EH (cell line): ENCODE measurements at places on chromosomes 6 and 20.

DNA sequence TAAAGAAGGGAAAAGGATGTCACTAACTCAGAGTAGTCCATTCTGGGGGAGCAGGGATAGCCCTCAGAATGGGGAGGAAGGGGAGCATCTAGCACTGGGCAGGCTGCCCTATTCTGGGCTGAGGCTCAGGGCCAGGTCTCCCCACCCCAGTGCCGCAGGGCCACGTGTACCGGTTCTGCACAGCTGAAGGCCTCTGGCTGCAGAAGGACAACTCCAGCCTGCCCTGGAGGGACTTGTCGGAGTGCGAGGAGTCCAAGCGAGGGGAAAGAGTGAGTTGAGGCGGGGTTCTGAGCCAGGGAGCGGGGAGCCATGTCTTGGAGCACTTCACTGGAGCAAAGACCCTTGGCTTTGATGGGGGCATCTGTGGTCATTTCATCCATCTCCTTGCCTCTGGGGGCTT, 17.0 kb downstream of the GLP1R start:
- no peak for DNase-seq

DNA sequence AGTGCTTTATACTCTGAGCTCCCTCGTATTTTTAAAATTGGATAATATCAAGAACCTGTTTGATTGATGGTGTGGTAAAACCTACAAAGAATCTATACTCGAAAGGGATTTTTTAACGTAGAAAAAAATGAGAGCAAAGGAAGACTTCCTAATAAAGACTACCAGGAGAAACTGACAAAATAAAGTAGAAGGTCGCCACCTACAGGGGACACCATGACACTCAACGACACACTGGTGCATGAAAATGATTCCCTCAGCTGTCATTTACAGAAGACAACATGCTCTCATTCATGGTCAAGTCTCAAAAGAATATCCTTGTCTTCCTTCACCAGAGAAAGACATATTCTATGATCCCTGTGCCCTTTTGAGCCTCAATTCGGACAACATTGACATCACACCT, 10.1 kb upstream of the NHSL1 start:
- peak; percentile 69 for DNase-seq

- peak; percentile 47 for DNase-seq
Measured at GRCh38 chr20:50710492-50711063, 19.2 kb upstream of the RIPOR3 start.

DNA sequence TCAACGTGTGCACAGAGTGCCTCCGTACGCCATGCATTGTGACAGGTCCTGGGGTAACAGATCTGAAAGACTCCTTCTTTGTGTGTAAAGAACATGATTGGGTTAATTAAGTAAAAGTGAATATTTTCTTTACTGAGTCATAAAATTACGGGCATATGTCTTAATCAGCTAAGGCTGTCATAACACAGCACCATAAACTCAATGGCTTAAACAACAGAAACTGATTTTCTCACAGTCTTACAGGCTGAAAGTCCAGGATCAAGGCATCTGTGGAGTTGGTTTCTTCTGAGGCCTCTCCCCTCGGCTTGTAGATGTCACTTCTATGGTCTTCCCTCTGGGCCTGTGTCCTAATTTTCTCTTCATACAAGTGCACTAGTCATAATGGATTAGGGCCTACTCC, 176.9 kb downstream of the MTFR2 start:
- DNase-seq = peak; percentile 69

- peak; percentile 35 for DNase-seq
Measured at GRCh38 chr6:26230351-26230750, 134.6 kb upstream of the BTN3A2 start.

- no peak for DNase-seq
Measured at GRCh38 chr6:28490205-28490890, 25.2 kb downstream of the GPX6 start.

DNA sequence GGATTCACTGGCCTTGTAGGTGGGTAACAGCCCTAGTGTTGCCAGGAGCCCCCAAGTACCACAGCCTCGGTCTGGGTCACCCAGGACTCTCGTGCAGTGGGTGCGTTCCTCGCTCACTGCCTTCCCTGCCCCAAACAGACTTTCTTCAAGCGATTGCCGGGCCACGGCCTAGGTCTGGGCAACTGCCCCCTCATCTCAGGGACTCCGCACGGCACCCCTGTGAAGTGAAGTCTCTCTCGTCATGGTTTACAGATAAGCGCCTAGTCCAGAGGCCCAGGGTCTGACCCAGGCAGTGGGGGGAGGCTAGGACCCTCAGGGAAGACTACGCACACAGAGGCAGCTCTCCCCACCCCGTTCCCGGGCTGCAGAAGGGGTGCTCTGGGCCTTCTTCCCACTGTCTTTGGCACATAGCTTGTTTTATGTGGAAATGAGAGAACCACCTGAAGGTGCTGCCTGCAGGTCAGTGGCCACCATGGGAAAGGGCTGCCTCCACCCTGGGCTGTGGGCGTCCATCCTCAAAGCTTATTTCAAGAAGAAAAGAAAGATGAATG, 220.8 kb downstream of the ERMARD start:
- no peak for DNase-seq

DNA sequence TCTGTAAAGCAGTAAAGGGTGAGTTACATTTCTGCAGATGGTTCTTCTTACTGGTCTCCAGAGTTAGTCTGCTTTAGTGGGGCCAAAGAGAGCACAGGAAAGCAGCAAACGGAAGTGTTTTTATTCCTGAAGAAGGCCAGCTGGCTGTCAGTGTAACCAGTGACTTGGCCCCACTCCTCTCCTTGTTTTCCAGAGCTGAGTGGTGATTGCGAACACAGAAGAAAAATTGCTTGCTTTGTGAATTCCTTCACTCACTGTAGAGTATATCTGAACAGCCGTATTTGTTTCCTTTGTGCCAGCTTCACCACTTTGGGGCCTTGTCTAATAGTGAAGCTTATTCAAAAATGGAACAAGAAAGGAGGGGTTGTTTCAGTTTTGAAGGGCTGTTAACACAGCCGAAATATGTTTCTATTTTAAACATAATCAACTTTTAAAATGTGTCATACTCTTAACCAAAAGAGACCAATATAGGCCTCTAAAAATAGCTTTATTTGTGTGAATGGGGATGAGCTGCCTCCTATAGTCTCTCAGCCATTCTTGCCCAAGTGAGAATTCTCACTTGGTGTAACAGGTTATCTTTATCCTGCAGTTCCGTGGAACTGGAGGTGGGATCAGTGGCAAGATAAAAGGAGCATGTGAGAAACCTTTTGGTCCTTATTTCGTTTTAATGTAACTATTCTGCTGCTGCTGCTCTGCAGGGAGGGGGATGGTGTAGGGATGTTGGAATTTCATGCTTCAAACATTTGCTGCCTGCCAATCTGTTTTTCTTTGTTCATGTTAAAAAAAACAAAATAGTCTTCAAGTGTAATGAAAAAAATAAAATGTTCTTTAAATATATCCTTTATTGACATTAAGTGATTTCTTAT, 37.8 kb downstream of the ZC2HC1B start:
- DNase-seq = peak; percentile 3

- no peak for DNase-seq
Measured at GRCh38 chr6:167400482-167401138, 75.7 kb downstream of the TTLL2 start.

DNA sequence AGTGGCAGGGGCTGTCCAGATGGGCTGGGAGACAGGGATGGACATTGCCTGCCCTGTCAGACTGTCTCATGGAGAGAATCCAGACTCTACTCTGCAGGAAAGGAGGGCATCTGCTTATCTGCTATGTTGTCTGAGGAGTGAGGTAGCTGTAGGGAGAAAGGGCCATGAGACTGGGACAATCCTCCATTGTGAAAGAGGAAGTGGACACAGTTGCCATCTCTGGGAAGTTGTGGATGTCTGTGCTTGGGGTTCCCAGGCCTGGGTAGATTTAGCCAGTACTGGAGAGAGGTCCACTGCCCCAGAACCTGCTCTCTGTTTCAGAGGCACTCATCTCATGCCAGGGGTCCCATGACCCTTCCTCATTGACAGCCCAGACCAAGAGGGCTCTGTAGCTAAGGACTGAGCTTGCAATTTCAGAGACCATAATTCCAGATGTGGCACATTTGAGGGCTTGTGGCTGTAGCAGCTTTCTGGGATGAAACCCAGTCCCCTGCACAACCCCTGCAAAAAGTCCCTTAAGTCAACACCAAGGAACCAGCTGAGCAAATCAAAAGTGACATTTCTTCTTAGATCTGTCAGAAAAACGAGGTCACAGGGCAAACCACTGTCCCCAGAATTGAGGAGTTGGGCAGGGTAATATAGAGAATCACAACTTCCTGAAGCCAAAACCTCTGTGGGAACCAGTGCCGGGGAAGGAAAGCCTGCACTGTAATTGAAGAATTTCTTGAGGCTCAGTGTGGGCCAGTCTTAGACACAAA, 4.1 kb upstream of the SIRPG start:
- no peak for DNase-seq

- DNase-seq = no peak
Measured at GRCh38 chr6:15653581-15653980, 9.2 kb downstream of the DTNBP1 start.

DNA sequence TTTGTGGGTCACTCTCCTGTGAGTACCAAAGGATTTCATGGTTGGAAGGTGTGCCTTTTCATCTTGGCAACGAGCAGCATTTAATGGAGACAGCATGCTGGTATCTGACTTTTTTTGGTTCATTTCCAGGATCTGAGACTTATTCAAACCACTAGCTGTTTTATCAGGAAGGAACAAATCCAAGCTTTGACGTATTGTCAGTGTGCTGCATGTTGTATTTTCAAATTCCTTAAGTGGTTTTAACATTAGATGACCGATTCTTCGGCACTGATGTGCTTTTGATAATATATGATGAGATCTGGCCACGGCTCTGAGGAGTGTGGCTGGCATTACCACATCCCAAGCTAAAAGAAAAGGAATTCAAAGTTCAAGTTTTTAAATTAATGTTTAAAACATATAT, 6.4 kb downstream of the RMND1 start:
- DNase-seq = peak; percentile 92

- DNase-seq = no peak
Measured at GRCh38 chr6:116568821-116569755, 2.2 kb upstream of the RWDD1 start.

GRCh38 chr6:109381747-109382575, at the start of gene CD164:
Gene CD164 (minus strand): TSS chr6:109382467. CDS start chr6:109382378, 89 bp downstream.
- peak; percentile 93 for DNase-seq

GRCh38 chr20:64162239-64162910, 1.9 kb upstream of the MYT1 start:
- no peak for DNase-seq

DNA sequence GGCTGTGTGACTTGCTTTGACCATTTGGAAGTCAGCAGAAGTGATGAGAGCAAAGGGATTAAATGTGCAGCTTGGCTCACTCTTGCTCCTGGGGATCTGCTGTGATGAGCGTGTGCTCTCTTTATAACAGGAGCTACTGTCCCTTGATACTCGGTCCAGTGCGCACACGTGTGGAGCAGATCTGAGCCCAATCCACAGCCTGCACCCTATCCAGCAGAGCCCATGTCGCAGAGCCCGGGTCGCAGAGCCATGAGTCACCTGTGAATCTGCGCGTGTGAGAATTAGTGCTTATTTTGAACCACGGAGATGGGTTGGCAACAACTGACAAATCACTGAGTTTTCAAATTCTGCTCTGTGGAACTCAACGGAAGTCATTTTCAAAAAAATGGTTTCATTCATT, 291.0 kb upstream of the SULF2 start:
- no peak for DNase-seq

GRCh38 chr20:34516247-34517113, at the start of gene DYNLRB1:
Gene DYNLRB1 (plus strand): TSS chr20:34516422. CDS start chr20:34516459, 37 bp downstream.
- DNase-seq = peak; percentile 95

- DNase-seq = no peak
Measured at GRCh38 chr6:5230081-5230480, 30.7 kb downstream of the LYRM4 start.

DNA sequence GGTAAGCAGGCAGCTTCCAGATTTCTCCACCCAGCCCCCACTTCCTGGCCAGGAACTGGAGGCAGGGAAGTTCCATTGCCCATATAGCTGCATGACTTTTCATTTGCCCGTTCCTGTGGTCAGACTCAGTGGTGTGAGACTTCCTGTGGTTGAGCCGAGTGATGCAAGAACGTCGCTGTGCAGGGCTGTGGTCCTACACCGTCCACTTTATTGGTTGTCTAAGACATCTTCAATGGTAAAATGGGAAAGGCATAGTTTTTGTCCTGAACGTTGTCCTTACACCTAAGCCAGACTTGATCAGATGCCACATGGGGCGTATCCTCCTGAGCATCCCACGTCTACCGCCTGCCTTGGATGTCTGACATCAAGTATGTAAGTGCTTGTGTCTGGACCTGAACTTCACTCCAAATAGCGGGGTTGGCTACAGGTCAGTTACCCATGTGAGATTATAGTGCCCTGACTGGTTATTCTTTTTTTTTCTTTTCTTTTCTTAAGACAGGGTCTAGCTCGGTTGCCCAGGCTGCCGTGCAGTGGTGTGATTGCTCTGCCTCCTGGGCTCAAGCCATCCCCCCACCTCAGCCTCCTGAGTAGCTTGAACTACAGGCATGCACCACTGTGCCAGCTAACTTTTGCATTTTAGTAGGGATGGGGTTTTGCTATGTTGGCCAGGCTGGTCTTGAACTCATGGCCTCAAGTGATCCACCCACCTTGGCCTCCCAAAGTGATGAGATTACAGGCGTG, 25.9 kb upstream of the GTSF1L start:
- peak; percentile 98 for DNase-seq

DNA sequence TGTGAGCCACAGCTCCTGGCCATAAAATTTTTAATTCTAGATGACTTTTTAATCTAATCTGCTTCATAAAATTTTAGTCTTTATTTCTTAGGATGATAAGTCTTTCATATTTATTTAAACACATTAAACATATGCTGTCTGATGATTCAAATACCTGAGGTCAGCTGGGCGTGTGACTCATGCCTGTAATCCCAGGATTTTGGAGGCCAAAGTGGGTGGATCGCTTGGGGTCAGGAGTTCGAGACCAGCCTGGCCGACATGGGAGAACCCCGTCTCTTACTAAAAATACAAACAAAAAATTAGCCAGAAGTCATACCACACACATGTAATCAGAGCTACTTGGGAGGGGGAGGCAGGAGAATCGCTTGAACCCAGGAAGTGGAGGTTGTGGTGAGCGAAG, 53.1 kb downstream of the RBM24 start:
- peak; percentile 69 for DNase-seq

DNA sequence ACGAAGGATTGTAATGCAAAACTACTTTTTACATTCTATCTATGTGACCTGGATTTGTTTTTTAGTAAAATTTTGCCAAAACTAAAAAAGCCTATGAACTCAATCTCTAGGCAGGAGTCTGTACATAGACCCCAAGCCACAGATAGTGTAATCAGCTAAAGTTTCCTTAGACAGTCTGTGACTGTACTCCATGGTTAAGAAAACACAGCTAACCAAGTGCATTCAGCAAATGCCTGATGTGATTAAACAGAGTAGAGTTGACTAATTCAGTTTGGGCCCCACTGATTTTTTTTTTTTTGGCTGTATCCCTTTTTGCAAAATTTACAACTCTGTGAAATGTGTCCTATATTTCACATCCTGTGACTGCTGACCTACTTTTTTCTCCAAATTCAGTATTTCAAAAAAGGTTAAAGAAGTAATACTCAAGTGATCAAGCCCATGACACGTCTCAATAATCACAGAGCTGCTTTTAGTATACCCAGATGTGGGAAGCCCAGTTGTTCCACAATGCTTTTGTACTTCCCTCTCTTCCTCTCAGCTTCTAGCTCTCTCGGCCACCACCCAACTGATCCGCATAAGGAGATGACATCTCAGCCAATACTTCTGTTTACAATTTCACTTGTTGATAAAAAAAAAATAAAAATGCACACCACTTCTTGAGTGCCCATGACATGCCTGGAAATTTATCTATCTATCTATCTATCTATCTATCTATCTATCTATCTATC, 108.8 kb upstream of the TBX18 start:
- no peak for DNase-seq
